Anterior cingulate cortex (tissue), 58 donors: ENCODE measurements at places on chromosomes 6 and 20.

DNA sequence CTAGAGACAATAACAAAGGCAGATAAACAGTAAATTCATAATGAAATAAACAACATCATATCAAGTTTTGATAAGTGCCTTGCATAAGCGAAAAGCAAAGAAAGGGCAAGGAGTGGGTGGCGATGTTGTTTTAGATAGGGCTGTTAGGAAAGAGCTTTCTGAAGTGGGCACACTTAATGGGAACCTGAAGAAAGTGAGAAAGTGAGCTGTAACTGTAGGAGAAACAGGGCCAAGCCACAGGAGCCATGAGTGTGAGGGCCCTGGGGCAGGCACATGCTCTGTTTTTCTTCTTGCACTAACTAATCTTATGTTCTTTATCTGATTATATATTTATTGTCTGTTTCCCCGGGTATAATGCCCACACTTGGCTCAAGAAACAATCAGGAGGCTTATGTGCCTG, 193.4 kb upstream of the SUPT3H start:
- DNase-seq: no peak

- no peak for DNase-seq
Observed at GRCh38 chr6:44496665-44497369, 109.3 kb downstream of the CDC5L start.

DNA sequence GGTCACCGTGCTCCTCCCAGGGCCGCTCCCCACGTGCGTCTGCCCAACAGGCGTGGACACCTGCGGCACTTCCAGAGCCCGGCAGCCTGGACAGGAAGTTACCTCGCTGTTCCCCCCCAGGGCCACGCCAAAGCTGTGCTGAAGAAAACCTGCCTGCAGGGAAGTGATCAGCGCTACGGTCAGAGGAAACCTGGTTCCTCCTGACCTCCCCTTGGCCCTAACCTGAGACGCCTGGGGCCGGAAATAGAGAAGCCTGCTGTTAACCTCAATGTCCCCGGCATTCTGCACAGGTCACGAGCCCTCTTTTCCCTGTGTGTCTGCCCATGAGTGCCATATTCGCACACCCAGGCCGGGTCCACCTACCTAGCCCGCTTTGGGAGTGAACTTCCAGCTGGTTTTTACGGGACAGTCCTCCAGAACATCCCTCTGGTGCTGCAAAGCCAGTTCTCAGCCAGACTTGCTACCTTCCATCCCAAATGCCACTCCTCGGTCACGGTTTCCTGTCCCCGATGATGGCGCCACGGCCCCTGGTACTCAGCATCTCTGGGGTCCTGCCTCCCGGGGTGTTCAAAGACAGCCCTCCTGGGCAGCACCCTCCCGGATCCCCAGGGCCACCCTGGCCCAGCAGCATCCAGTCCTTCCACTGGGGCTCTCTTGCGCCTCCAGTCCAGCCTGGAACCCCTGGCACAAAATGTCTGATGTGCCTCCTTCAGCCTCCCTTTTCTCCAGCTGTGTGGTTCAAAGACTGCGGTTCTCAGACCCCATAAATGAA, 12.0 kb upstream of the IRF4 start:
- no peak for DNase-seq

DNA sequence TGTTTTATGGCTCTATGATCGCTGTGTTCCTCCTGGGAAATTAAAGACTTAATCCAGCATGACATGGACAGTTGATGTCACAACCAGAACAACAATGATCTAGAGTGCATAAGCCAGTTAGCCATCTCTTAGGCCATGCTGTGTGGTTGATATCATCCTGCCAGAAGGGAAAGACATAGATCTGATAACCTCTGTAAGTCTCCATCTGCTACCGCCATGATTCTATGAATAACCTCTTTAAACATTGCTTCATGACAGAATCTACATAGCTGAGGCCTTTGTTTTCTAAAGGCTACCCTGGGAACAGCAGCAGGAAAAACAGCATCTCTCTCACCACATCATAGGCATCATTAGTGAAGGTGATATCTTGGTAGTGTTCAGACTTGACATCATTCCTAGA, 117.6 kb upstream of the PHACTR1 start:
- DNase-seq: no peak

DNA sequence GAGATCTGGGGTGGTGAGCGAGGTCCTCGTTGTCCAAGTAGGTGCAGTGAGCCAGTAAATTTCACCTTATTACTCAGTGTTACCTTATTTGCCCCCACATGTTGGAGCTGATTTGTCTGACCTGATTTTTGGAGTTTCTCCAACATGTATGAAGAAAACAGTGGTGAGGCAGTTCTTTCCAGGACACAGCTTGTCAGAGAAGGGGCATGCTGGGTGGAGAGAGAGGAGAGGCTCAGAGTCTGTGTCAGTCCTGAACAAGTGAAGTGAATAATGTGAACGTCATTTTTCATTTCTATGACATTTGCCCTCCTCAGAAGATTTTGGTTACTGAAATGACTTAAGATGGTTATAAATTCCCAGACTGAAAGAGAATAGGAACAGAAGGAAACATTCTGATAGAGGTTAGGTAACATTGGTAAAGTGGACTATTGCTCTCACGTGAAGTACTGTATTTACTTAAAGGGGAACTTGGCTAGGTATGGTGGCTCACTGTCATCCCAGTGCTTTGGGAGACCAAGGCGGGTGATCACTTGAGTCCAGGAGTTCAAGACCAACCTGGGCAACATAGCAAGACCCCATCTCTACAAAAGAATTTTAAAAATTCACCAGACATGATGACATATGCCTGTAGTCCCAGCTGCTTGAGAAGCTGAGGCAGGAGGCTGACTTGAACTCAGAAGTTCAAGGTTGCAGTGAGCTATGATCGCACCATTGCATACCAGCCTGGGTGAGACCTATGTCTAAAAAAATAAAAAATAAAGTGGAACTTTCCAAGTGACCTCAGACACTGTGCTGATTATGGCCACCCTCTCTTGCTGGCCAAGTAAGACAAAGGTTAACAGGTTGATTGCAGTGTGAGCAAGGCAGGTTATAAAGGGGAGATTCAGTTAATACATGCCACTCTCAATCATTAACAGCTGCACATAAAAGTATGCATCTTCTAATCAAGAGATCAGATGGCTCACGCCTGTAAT, 184.3 kb downstream of the EDN1 start:
- no peak for DNase-seq

DNA sequence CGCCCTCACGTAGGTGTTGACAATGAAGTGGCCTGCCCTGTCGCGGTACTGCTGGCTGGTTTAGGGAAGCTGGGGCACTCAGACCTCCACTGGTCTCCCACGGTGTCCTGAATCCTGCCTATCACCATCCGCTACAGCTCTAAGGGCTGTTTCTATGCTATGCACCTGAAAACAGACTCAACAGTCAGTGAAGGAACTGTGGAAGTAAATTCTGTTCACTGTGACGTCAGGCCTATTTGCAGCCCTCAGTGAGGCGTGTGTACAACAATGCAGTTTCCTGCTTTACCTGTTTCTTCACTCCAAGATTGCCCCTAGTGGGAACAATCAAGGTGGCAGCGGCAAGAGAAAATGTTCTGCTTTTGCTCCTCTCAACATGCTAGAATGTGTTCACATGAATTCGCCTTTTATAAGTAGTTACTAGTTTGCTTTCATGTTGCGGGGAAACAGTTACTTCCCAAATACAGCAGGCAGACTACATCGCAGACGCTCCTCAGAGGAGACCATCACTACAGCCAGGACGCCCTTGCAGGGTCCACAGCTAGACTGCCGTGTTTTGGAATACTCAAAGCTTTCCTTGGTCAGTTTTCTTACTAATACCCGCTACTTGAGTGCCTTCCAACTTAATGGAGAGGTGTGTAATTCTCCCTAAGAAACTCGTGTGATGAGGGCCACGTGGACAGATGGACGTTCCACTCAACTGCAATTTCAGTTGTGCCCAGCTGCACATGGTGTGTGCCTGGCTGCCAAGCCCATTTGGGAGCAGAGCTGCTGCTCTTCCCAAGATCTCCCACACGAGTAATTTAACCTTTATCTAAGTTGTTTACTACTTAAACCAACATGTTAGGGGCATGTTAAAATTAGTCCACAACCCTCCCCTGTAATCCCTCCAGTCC, 25.4 kb downstream of the DIDO1 start:
- DNase-seq: no peak

DNA sequence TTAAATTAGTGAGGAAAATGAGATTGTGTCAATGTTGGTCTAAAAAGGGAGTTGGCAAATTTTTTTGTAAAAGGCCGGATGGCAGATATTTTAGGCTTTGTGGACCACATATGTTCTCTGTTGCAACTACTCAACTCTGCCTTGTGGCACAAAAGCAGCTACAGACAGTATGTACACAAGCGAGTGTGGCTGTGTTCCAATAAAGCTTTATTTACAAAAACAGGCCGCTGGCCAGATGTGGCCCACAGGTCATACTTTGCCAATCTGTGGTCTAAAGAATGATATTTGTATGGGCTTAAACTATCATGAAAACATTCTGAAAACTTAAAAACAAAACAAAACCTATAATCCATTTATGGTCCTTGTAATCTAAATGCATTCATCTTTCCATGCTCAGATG, 228.3 kb downstream of the CLIC5 start:
- DNase-seq: no peak
